ENCODE measurements at places on chromosomes 13 and 19.

- no peak for DNase-seq
These were observed 3.8 kb upstream of the ZNF626 start for GRCh38 chr19:20664901-20665781.

DNA sequence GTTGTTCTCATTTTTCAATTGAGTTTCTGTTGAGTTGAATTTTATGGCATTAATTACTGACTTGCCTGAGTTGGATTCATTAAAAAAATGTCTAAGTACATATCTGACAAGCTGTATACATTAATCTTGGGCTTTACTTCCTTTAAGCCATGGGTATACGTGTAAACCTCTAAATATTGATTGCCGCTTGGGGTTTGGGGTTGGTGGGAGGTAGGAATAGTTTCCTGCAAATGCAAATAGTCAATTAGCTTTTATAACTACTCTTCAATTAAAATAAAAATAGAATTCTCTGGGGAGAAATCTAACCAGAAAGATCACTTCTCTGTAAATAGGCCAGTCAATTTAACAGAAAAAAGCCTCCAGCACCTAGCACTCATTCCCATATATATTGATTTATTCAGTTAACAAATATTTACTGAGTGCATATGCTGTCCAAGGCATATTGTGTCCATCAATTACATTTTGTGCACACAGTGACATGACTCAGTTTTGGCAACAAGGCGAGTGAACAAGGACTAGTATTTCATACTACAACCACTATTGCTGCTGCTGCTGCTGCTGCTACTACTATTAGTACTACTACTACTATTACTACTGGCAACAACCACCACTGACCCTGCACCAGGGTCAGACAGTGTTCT is 306.8 kb downstream of the RFC3 start:
- no peak for DNase-seq

DNA sequence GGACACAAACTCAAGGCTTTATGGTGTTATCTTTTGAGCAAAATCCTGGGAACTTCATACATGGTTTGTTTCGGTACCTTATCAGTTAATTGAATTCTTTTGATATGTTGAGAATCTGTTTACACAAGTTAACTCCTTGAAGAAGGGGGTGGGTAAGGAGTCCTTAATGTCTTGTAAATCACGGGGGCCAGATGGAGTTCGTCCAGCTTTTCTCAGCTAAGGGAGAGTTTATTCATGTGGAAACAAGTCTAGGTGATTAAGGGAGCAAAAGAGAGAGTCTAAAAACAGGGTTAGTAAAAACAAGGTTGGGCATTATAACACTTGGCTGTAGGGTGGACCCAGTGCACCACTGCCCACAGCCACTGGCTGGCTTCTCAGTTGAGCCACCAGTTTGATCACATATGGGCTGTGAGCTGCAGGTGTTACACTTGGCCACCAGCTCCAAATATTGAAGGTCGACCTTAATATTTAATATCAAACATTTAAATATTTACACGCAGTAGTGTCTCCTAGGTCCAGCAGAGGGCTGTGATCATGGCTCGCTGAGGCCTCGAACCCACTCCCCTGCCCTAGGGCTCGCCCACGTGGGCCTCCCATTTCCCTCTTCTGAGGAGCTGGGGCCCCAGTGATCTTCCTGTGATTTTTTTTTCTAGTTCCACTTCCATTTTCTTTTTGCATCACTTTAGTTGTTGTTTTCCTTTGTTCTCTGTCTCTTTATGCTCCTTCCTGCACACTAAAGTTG is 21.0 kb upstream of the ZNF43 start:
- no peak for DNase-seq

DNA sequence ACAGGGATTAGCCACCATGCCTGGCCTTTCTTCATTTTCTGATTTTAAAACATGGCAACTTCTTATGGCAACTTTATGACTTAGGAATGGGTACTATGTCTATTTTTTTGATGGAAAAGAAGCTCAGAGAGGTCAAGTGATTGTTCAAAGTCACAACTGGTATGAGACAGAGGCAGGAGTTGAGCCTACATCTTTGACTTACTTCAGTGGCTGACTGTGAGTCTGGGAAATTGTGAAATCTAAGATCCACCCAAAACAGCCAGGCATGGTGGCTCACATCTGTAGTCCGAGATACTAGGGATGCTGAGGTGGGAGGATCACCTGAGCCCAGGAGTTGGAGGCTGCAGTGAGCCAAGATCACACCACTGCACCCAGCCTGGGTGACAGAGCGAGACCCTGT is 2.4 kb upstream of the ACTL9 start:
- DNase-seq = no peak

GRCh38 chr19:32222556-32222955 is 122.9 kb upstream of the ZNF507 start:
- no peak for DNase-seq

- no peak for DNase-seq
These were observed 575.2 kb downstream of the DACH1 start for GRCh38 chr13:71291842-71292146.

- peak; percentile 66 for DNase-seq
These were observed 1.2 kb upstream of the GPX4 start for GRCh38 chr19:1102407-1103131.

DNA sequence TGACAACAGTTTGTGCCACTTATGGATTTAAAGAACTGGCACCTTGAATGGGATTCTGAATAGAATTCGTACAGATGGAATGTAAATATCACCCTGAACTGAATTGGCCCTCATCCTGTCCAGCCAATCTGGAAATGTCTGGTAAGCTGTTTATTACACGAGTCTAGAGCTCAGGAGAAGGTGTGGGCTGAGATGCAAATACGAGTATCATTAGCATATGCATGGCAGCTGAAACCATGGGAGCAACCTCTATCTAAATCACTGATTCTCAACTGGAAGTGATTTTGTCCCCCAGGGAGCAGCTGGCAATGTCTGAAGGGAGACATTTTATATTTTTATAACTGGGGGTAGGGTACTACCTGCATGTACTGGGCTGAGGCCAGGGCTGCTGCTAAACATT is 15.6 kb upstream of the VWA8 start:
- no peak for DNase-seq

GRCh38 chr13:71703138-71703537 is 163.9 kb downstream of the DACH1 start:
- no peak for DNase-seq

GRCh38 chr13:109569958-109570711 is 216.2 kb downstream of the IRS2 start:
- peak; percentile 8 for DNase-seq

GRCh38 chr13:101919541-101920181 is 467.2 kb downstream of the ITGBL1 start:
- DNase-seq = no peak

DNA sequence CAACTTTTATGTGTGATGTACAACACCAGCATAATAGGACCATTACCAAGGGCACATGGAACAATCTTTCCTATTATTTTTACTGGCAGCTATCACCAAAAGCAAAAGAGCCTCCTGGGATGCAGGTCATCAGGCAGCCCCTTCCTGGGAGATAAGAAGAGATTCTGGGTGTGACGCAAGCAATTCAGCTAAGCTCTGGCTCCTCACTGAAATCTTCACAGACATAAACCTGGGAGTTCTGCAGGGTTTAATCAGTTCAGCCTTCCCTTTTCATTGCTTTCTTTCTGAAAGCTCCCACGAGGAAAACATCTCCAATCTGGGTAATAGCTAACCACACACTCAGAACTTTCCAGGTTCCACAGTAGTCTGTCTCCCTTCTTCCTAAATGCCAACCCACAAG is 341.1 kb downstream of the ENOX1 start:
- DNase-seq = no peak

- DNase-seq = no peak
These were observed 505.6 kb downstream of the KCTD12 start for GRCh38 chr13:76380446-76381065.

GRCh38 chr13:75656425-75656989 is 20.4 kb downstream of the LMO7 start:
- no peak for DNase-seq

GRCh38 chr19:36060430-36060829 is 5.7 kb downstream of the WDR62 start:
- DNase-seq = no peak

DNA sequence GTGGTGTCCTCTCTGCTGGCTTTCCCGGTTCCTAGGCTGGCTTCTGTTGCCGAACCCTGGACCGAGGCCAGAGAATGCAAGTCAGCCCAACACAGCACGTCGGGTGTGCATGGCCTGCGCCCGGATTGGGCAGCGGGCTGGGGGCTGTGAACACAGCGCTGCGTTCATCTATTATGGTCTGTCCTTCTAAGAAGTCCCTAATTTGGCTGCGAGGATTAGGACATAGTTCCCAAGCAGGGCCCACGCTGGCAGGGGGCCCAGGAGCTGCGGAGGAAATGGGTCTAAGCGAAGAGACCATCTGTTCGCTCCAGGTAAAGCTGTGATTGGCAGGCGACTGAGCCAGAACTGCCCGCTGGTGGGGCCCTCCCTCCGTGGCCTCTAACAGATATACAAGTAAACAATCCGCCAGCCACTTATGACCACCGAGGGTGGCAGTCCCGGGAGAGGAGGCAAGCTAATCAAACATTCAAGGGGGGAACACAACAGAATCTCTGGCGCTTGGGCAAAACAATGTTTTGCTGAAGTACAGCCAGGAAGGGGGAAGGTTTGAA is 6.0 kb downstream of the SYCE2 start:
- no peak for DNase-seq

- DNase-seq = no peak
These were observed 1116.1 kb downstream of the PCDH9 start for GRCh38 chr13:66113882-66114526.

GRCh38 chr19:46925548-46925950 is 64.8 kb downstream of the ARHGAP35 start:
- no peak for DNase-seq

GRCh38 chr19:35316560-35316959 is 12.4 kb upstream of the CD22 start:
- no peak for DNase-seq

DNA sequence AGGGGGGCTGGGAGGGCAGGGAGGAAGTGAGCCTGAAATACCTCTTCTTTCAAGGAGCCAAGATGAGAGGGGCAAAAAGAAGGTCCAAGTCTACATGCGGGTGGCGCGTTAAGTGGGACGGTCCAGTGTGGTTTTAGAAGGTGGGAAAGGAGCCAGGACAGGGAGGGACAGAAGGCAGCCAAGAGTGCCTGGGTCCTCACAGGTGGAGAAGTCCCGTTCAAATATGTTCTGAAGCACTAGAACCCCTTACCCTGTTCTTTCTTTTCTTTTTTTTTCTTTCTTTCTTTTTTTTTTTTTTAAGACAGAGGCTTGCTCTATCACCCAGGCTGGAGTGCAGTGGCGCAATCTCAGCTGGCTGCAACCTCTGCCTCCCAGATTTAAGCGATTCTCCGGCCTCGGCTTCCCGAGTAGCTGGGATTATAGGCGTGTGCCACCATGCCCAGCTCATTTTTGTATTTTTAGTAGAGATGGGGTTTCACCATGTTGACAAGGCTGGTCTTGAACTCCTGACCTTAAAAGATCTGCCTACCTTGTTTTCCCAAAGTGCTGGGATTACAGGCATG is 7.4 kb downstream of the CAMSAP3 start:
- no peak for DNase-seq

DNA sequence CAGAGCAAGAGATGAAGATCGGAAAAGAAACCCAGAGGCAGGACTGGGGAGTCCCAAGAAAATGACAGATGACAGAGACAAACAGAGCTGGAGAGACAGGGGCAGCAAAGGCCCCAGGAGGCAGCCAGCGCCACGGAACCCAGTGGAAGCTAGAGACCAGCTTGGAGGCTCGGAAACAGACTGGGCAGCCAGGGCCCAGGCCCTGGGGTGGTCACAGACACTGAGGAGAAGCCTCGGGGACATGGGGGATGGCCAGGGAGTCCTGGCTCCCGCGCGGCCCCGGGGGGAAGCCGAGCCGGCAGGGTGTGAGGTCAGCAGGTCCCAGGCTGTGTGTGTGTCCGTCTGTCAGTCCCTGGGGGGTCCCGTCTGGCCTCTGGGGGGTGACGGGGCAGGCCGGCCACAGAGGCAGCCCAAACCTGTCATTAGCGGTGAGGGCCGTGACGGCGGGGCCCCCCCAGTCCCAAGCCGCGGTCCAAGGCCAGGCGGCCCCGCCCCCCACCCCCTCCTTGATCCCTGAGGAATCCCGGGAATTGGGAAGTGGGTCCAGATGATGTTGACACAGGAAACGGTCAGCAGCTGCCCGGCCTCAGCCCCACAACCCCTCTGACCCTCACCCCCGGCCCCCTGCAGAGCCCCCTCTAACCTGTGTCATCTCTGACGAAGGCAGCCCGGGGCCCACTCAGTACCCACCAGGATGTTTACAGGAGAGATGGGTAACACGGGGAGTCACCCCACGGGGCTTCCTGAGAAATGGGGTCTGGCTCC is 2.5 kb upstream of the TMEM190 start:
- no peak for DNase-seq

GRCh38 chr13:98731925-98732324 is 20.5 kb downstream of the SLC15A1 start:
- no peak for DNase-seq

- DNase-seq = no peak
These were observed 109.7 kb downstream of the HSPH1 start for GRCh38 chr13:31051999-31052398.

GRCh38 chr13:113848431-113849260 is 15.2 kb downstream of the GAS6 start:
- DNase-seq = no peak

DNA sequence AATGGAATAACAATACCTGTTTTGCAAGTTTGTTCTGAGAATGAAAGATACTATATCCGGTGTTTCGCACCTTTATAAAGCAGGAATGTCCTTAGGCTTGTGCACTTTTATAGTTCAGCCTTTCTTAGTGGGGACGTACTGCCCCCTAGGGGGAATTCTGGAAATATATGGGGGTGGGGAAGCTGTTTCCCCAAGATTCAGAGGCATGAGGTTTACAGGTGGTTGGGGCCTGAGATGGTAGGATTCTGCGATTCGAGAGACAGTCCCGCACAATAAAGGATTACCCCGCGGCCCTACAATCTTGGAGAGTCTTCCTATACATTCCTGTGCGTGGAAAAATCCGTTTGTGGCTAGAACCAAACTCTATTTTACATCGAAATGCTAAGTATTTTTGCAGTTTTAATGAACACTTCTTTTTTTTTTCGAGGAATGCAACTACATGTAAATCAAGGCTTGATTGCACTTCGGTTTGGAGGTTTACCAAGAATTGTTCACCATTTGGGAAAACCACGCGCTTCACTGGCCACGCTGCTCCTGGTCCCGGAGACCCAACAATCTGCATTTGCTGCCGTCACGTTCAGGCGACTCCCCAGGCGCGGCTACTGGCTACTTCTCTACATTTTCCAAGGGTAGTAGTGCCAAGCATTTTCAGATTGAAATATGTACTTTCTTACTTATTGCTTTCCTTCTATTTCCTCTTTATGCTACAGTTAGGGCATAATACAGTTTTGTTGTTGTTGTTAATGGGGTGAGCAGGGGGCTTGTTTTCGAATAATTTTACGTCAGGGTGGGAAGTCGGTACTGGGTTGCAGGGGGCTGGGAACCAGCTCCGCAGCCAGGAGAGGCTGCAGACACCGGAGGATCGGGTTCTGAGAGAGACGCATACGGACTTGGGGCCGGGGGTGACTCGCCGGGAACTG is 830 bp downstream of the NEK5 start:
- peak; percentile 39 for DNase-seq

GRCh38 chr13:41613984-41614661 is 156.8 kb downstream of the RGCC start:
- no peak for DNase-seq

All from stimulated activated CD4-positive, alpha-beta T cell treated with anti-CD3 and anti-CD28 coated beads, Interleukin-2, amount 100 ng/mL, for 48 hours (primary cell).